HFFc6 (cell line): ENCODE measurements at places on chromosomes 13 and 19. TPM values are rescaled to one million over a fixed set of nuclear protein-coding genes. Genes with fewer than 3 reads are reported as not detected.

DAND5 gene
- total RNA-seq = not detected in 3 replicates

ZNF579 gene
- total RNA-seq = 19.8 to 21.6 TPM (median 20.3 TPM) in 3 replicates

DNA sequence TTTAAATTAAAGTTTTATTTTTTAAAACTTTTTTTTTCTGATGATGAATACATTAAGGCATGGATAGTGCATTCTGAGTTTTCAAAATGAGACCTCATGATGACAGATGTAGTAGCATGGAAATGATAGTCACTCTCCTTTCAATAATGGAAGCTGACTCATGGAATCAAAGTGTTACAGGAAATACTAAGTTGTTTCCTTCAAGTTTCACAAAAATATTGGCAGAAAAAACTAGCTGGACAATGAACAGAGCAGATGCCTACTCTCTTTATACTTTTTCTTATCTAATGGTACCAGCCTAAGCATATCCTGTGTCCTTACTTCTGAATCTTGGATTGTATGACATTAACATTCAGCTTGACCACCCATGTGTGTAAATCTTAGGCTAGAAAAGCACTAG lies 1337.3 kb downstream of the PCDH9 start:
- no peak overlapping the region for H3K4me3 ChIP-seq
- H3K27me3 ChIP-seq = no peaks in the 10 kb centered on the region
- peaks cover 23% of the 10 kb centered on the region for H3K4me1 ChIP-seq
- no peak overlapping the region for H3K27ac ChIP-seq

DNA sequence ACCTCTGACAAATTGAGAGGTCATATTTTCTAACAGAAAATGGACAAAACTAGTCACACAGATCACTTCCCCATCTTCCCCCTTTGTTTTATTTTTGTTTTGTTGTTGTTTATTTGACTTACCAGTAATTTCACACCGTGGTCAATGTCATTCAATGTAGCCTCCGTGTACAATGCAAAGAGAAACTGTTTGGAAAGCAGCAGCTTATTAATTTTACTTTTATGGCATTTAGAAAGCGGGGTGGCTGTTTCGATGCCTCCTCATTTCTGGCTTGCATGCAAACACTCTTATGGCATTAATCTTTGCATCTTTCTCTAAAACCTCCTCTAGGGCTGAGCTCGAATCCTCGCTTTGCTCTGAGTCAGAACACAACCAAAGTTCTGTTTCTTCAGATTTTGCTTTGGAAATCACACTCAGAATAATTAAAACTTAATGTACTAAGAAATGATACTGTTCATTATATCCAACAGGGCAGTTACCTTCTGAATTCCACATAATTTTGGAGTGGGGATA lies 77.0 kb downstream of the ZNF536 start:
- H3K36me3 ChIP-seq = no peaks in the 10 kb centered on the region; the same call in 1 of the 2 replicates
- no peaks in the 10 kb centered on the region for H3K4me1 ChIP-seq
- H3K27me3 ChIP-seq = peaks cover 5% of the 10 kb centered on the region
- H3K27ac ChIP-seq = no peak overlapping the region
- DNase-seq = no peak
- no peak overlapping the region for H3K4me3 ChIP-seq

- no peak overlapping the region for H3K27ac ChIP-seq
- H3K27me3 ChIP-seq = no peaks in the 10 kb centered on the region; the same call in 1 of the 2 replicates
- peaks cover 26% of the 10 kb centered on the region for H3K36me3 ChIP-seq
These were observed 4.6 kb downstream of the RANBP3 start for GRCh38 chr19:5973376-5973775.

GRCh38 chr19:15595069-15595468 lies 19.9 kb upstream of the CYP4F8 start:
- no peak overlapping the region for H3K4me3 ChIP-seq
- no peak overlapping the region for H3K27ac ChIP-seq
- no peaks in the 10 kb centered on the region for H3K36me3 ChIP-seq
- no peak for DNase-seq
- no peaks in the 10 kb centered on the region for H3K4me1 ChIP-seq
- peaks cover 4% of the 10 kb centered on the region for H3K27me3 ChIP-seq

GRCh38 chr13:95955719-95956118 lies 97.5 kb downstream of the UGGT2 start:
- H3K27ac ChIP-seq = no peak overlapping the region
- no peak overlapping the region for H3K4me3 ChIP-seq

GRCh38 chr19:38742906-38743305 lies 1.4 kb downstream of the CAPN12 start:
- H3K4me3 ChIP-seq = no peak overlapping the region
- no peak overlapping the region for H3K27ac ChIP-seq
- peaks cover 2% of the 10 kb centered on the region for H3K27me3 ChIP-seq

GRCh38 chr19:53873773-53874605 lies 6.3 kb downstream of the MYADM start:
- DNase-seq = no peak
- peak overlapping the region; percentile 51 for H3K27ac ChIP-seq
- H3K36me3 ChIP-seq = peaks cover 59% of the 10 kb centered on the region
- H3K4me1 ChIP-seq = peaks cover 43% of the 10 kb centered on the region
- peaks cover 56% of the 10 kb centered on the region for H3K27me3 ChIP-seq

DNA sequence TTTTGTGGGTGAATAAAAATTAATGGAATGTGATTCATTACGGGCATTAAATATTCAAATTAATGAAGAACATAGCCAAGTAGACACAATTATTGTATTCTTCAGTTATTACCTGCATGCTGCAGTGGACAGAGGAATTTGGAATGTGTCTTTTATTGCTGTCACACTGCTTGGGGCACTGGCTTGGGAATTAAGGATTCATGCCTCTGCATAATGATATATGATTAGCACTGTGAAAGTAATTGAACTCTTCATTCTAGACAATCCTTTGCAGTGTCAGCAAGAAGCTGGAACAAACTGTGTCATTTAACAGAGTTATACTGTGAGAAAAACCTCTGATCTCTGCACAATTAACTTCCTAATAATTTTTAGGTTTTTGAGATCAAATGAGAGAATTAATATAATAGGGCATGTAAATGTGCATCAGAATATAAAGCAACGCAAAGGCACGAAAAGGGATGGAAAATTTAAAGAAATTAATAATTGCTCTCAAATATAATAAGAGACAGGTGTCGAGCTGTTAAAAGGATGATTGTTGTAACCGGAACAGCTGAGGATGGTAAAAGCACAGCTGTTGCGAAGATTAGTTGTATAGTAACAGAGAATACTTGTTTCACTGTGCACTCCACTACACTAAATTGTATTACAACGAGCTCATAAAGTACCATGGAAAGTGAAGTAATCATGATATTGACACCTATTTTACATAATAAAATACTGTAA lies 235.1 kb upstream of the MIR17HG start:
- H3K4me1 ChIP-seq = no peaks in the 10 kb centered on the region
- no peaks in the 10 kb centered on the region for H3K36me3 ChIP-seq

- H3K4me1 ChIP-seq = no peaks in the 10 kb centered on the region
- no peak overlapping the region for H3K27ac ChIP-seq
- DNase-seq = no peak
- no peak overlapping the region for H3K4me3 ChIP-seq
These were observed 51.3 kb downstream of the TEX29 start for GRCh38 chr13:111371720-111372119.

DNA sequence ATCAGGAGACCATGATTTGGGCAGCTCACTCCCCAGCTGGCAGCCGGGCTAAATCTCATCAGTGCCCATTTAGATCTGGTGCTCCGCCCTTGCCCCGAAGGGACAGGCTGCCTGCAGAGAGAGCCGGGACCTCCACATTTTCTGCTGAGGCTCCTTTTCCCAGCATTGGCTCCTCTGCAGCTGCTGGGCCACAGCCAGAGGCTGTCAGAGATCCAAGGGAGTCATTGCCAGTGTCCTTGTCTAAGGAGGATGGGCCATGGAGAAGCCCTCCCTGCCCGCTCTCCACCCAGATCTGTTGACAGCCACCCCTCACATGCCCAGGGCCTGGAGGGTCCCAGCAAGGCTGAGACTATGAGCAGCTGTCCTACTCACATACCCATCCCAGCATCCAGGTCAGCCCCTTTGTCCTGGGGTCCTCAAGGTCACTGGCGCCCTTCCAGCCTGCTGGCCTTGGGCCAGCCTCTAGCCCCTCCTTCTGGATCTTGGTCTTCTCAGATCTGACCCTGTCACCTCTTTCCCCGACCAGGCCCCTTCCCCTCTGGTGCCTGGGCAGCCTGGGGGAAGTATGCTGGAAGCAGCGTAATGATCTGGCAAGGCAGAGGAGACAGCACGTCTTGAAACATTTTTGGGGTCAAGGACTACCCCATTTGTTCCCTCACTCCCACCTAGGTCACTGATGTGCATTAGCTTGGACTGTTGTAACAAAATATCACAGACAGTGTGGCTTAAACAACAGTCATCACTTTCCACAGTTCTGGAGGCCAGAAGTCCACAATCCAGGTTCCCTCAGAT lies 7.9 kb downstream of the PIN1 start:
- H3K36me3 ChIP-seq = peaks cover 27% of the 10 kb centered on the region
- peaks cover 26% of the 10 kb centered on the region for H3K4me1 ChIP-seq
- peaks cover 7% of the 10 kb centered on the region for H3K27me3 ChIP-seq

GRCh38 chr13:36074659-36075058 lies 56.5 kb downstream of the DCLK1 start:
- H3K27ac ChIP-seq = no peak overlapping the region
- no peaks in the 10 kb centered on the region for H3K36me3 ChIP-seq
- no peak overlapping the region for H3K4me3 ChIP-seq
- no peaks in the 10 kb centered on the region for H3K4me1 ChIP-seq

DNA sequence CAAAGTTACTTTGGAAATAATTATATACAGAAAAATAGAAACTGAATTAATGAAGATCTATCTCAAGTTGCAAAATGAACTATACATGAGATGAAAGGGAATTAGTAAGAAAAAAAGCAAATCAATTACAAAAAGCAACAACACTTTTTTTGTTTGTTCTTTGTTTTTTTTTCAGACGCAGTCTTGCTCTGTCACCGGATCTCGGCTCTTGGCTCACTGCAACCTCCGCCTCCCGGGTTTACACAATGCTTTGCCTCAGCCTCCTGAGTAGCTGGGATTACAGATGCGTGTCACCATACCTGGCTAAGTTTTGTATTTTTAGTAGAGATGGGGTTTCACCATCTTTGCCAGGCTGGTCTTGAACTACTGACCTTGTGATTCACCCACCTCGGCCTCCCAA lies 2.2 kb downstream of the ZNF415 start:
- no peak for DNase-seq
- H3K36me3 ChIP-seq = peaks cover 9% of the 10 kb centered on the region
- peaks cover 16% of the 10 kb centered on the region for H3K4me1 ChIP-seq
- peaks cover 3% of the 10 kb centered on the region; the same call in 1 of the 2 replicates for H3K27me3 ChIP-seq
- H3K4me3 ChIP-seq = no peak overlapping the region

DNA sequence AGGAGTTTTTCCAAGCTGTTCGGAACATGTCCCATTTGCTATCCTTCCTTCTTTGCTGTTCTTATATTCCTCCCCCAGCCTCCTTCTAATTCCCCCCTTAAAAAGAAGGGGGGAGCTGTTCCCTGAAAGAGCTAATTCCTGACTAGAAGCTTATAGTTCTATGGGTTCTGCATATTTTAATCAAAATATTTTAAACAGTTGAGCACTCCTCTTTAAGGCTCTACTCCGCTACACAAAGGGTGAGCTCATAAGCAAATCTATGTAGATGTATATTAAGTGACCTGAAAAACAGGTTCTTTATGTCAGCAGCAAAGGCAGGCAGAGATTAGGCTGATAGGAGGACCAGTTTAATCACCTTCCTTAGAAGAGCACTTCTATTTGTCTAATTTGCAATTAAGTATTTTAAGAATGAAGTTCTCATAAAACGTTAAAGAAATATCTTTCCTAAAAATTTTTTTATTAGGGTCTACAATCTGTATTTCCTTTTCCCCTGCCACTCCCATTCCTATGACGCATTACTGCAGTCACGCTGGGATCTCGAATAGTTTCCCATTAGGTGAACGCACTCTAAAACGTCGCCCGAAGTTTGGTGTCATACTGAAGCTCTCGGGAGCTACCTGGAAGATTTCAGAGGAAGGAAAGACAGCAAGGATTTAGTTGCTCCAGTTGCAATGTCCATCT lies 5.2 kb downstream of the EFNB2 start:
- H3K27ac ChIP-seq = no peak overlapping the region
- H3K4me3 ChIP-seq = peak overlapping the region; percentile 93
- H3K4me1 ChIP-seq = peaks cover 39% of the 10 kb centered on the region
- H3K36me3 ChIP-seq = peaks cover 13% of the 10 kb centered on the region; the same call in 1 of the 2 replicates
- no peak for DNase-seq

GRCh38 chr19:10809651-10810285 lies 26.2 kb downstream of the TMED1 start:
- H3K27ac ChIP-seq = peak overlapping the region; percentile 65
- H3K27me3 ChIP-seq = peaks cover 41% of the 10 kb centered on the region
- H3K36me3 ChIP-seq = peaks cover 56% of the 10 kb centered on the region
- H3K4me3 ChIP-seq = peak overlapping the region; percentile 18; the same call in 1 of the 2 replicates
- no peak for DNase-seq
- peaks cover 38% of the 10 kb centered on the region for H3K4me1 ChIP-seq

DNA sequence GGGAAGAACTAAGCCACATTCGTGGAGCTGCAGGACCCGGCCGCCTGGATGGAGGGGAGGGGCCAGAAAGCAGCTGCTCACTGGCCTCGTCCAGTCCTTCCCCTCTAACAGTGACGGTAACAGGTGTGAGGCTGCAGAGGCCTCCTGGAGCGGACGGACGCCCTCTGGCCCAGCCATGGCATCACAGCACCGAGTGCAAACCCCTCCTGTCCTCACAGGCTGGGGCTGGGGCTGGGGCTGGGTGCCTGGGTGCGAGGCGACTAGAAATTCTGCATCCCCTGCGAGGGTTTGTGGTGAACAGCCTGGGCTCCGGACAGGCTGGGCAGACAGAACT lies 3.6 kb downstream of the MICOS13 start:
- H3K36me3 ChIP-seq = peaks cover 12% of the 10 kb centered on the region
- no peak overlapping the region for H3K4me3 ChIP-seq
- H3K27ac ChIP-seq = no peak overlapping the region
- peaks cover 12% of the 10 kb centered on the region for H3K27me3 ChIP-seq

DNA sequence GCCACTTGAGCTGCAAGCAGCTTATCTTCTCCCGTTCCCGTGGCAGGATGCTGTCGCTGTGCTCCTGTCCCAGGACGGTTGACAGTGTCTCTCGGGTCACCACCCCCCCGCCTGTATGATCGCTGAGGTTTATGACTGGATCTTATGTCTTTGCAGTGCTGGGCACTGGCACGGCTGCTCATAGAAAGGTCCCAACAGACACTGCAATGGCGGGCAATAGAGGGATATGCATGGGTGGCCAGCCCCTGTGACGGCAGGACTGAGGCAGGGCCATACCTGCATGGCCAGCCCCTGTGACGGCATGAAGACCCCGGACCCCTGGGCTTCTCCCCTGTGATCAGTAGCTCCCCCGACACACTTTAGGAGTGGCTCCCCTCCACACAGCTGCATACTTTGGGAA lies 307.2 kb downstream of the TEX29 start:
- DNase-seq = no peak
- 0 out of 2 replicates have a peak, but pooled peaks cover 2% of the 10 kb centered on the region for H3K27me3 ChIP-seq
- H3K36me3 ChIP-seq = peaks cover under 1% of the 10 kb centered on the region; the same call in 1 of the 2 replicates
- H3K4me1 ChIP-seq = no peaks in the 10 kb centered on the region
- no peak overlapping the region for H3K4me3 ChIP-seq
- H3K27ac ChIP-seq = no peak overlapping the region

DNA sequence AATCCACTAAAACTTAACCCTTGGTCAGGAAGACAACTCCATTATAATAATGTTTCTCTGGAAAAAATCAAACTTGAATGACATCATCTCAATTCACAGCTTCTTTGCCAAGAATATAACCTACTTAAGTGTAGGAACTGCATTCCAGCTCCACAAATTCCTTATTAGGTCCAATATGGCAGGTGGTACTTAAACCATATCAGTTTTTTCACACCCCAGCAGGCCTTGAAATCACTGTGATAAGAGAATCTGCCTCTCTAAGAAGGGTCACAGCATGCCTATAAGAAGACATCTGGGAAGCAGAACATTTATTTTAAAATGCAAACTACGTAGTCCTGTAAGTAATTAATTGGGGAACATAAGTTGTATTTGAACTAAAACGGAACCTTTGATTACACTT lies 687.8 kb downstream of the DIAPH3 start:
- DNase-seq = no peak
- H3K4me1 ChIP-seq = peaks cover 61% of the 10 kb centered on the region
- peaks cover 1% of the 10 kb centered on the region; the same call in 1 of the 2 replicates for H3K27me3 ChIP-seq
- H3K27ac ChIP-seq = no peak overlapping the region
- H3K4me3 ChIP-seq = no peak overlapping the region
- peaks cover 3% of the 10 kb centered on the region; the same call in 1 of the 2 replicates for H3K36me3 ChIP-seq
